ENCODE measurements at places on chromosomes 13 and 19.

GRCh38 chr13:34076943-34077703 is 259.2 kb downstream of the RFC3 start:
- DNase-seq = no peak

DNA sequence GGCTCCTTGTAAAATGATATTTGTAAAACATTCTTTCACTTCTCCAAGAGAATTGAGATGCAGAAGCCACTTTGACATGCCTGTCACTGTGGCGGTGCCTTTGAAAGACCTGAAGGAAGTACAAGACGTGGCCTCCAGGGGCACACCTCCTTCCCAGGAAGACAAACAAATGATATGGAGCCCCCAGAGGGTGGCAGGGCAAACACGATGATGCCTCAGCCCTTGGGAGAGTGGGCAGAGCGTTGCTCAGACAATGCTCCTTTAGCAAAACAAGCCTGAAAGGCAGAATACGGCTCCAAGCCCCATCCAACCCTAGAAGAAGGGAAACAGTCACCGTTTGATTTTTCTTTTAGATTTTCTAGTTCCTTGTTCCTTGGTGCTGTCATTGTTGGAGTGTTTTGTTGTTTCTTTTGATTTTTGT is 9.2 kb upstream of the ATP12A start:
- DNase-seq = no peak

DNA sequence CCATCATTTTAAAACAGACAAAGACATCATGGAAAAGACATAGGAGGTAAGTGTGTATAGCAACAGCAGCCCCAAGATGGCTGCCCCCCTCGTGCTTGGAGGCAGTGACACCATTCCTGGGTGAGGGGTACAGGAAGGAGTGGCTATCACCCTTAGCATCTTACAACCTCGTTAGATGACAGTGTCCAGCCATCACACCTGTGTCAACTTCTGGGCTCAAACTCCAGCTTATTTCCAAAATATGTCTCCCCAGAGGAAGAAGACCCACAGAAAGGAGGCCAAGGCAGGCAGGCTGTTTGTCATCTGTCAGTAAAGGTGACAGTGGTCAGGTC is 27.5 kb downstream of the EPS15L1 start:
- no peak for DNase-seq

- DNase-seq = no peak
Observed at GRCh38 chr19:38170334-38170733, 53.7 kb downstream of the DPF1 start.

DNA sequence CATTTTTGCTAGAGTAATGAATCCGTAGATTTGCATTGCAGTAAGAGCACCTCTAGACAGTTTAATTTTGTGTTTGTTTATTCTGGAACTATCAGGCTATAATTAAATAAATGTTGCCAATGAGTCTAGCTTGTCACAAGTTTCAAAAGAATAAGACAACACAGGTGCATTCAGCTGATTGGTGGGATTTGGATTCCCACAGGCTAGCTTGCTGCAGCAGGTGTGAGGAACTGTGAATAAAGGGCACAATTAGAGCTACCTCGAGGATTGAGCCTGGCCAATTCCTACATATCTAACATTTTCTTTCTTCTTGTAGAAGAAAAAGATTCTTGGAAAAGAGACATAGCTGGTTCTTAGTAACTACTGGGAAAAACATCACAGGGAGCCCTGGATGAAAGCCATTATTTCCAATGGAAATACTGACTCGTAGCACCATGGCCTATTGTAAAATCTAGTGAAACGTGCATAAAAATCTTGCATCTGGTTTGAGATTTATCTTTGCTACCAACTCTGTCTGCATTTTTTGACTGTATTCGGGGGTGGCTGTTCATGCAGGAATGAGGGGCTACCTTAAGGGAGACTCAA is 360.9 kb downstream of the FGF9 start:
- DNase-seq = no peak

DNA sequence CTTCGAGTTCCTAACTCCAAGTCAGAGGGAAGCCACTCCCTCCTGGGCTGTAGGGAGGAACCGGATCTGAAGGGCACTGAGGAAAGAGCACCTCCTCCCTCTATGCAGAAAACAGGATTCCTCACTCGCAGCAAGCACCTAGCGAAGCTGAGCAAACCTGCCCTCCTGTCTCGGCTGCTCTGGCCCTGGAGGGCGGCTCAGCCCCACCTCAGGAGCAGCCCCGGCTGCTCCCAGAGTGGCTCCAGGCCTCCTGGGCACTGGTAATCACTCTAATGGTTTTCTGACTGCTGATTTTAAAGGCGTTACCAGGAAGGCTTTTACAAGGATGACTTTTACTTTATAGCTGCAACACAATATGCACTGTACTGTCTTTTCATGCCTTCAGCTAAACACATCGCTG is 312.5 kb downstream of the TEX29 start:
- DNase-seq = no peak

DNA sequence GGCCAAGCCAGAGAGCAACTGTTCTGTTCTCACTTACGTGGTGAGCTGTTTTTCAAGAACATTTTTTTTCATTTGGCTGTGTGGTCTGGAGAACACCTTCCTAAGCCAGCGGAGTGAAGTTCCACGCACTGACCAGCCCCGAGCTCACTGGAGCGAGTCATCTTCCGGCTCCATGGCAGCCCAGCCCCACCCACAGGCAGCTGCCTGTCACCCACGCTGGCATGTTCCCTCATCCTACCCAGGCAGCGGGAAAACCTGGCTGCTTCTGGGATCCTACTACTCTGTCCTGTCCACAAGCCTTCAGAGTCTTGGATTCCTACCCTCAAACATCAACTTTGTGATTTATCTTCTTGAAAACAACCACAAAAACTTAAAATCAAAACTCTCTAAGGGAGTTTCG is 76.2 kb downstream of the GGACT start:
- no peak for DNase-seq

DNA sequence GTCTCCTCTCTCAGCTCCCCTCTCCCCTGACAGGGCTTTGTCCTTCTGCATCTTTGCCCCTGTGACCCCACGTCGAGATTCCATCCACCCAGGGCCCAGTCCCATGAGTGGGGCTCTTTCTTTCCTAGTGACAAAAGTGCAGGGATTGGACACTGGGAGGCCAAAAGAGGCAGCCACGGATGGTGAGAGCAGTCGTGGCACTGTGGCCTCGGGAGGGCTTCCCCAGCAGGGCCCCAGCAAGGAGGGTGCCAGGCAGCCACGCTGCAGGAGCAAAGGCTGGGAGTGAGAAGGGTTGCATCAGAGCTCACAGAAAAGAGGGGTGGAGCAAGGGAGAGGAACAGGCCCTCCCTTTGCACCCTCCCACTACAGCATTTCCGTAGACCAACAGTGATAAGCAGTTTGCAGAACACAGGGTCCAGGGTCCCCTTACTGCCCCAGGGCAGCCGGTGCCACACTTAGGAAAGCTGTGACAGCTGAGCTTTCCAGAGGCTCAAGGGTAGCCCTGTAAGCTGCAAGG is 4.9 kb downstream of the ZSCAN1 start:
- no peak for DNase-seq

DNA sequence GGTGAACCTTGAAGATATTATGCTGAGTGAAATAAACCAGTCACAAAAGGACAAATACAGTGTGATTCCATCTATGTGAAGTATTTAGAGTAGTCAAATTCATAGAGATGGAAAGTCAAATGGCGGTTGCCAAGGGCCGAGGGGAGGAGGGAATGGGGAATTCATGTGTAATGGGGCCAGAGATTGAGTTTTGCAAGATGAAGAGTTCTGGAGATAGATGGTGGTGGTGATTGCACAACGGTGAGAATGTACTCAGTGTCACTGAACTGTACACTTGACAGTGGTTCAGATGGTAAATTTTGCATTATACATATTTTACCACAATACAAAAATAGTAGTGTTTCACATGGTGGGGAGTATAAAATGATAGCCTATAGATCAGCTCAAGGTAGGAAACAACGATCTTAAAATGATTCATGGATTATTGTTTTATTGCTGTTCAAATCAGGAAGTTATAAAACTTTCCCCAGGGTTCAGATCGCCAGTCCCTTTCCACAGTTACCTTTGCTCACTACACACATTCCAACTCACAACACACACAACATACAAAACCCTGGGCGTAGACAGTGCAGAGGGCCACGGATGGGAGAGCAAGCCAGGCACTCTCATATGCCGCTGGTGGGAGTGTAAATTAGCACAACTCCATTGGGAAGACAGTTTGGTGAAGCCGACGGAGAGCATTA is 219.9 kb downstream of the ZIC5 start:
- DNase-seq = no peak

DNA sequence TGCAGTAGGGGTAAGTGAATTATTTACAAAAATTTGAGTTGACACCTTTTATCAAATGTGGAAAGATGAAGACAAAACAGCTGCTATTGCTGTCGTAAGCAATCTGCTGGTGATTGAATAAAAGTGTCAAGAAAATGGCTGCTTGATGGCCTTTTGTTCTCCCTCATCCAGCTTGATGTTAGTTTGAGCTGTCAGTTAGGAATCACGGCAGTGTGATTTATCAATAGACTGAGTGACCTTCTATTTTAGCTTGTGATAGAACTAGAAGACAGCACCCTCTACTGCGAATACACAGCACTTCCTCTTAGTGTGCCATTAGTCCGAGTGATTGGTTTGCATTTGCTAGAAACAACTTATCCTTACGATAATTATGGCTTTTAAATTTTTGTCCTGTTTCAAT is 76.3 kb downstream of the MZT1 start:
- DNase-seq = no peak

DNA sequence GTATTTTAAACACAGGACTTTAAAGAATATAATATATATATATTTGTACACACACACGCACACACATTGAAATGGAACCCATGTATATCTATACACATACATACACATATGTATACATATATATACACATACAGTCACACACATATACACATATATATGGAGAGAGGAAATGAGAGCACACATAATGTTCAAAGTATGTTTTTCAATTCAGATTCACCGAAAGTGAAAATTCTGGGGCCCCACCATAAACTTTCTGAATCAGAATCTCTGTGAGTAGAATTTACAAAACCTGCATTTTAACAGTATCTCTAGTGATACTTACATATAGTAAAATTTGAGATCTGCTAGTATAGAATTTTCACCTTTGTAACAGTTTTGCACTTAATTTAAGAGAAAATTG is 60.4 kb upstream of the OBI1 start:
- no peak for DNase-seq

GRCh38 chr13:26012995-26013394 is 38.8 kb downstream of the SHISA2 start:
- DNase-seq = no peak

DNA sequence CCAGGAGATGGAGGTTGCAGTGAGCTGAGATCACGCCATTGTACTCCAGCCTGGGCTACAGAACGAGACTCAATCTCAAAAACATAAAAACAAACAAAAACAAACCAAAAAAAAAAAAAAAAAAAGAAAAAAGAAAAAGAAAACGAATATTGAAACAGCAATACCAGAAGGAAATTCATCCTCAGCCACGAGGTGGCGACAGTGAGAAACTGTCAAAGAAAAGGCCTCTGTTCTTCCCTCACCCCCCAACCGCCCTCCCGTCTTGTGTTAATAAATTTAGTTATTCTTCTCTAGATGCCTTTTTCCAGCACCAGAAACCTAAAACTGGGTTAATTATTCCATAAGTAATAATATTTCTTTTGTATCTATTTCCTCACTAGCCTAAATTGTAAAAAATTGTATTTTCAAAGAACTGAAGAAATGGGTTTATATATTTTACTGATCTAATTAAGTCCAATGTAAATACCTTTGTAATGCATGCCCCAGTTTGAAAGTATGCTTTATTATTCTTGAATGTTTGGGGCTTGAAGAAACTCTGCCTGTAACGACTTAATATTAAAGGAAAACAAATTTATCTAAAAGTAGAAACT is 38.6 kb downstream of the LIG4 start:
- DNase-seq = no peak
